Activated naive CD4-positive, alpha-beta T cell treated with anti-CD3 and anti-CD28 coated beads for 36 hours (primary cell): ENCODE measurements at places on chromosomes 13 and 19.

DNA sequence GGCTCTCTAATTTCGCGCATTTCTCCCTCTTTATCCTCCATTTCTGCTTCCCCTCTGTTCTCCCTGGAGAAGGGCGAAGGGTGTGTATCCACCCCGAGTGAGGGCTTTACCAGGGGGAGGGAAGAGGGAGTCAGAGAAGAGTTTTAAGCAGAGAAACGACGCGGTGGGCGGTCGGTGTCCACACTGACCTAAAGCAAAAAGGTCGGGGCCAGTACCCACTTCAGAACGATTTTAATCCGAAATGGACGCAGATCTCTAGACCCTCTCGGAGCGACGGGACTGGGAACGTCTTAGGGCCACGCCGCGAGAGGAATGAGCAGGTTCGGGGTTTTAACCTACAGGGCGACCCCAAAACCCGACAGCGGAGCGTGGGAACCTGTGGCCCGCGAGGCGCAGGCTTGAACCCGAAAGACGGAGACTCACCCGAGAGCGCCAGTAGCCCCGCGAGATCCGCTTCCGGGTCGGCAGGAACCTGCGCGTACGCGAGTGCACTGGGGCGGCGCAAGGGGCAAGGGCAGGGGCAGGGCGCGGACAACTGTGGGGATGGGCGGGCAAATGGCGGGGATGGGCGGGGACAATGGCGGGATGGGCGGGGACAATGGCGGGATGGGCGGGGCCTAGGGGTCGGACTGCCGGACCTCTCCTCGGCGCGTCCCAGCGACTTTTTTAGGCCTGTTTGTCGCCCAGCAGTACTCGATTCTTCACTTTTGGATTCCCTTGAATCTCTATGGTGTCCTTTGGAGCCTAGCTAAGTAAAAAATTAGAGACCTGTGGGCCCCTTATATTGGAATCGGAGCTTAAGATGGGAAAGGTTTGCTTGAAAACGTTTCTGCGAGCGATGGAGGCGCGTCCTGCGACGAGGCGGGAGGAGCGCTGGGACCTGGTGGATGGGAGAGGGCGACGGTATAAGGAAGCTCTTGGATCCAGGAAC lies at the start of gene ZNF677:
ZNF677 (minus strand) TSS at position 463 of the 931 bp plus-strand sequence. CDS start 3,323 bp downstream, outside the sequence.
- peak; percentile 91 for DNase-seq

DNA sequence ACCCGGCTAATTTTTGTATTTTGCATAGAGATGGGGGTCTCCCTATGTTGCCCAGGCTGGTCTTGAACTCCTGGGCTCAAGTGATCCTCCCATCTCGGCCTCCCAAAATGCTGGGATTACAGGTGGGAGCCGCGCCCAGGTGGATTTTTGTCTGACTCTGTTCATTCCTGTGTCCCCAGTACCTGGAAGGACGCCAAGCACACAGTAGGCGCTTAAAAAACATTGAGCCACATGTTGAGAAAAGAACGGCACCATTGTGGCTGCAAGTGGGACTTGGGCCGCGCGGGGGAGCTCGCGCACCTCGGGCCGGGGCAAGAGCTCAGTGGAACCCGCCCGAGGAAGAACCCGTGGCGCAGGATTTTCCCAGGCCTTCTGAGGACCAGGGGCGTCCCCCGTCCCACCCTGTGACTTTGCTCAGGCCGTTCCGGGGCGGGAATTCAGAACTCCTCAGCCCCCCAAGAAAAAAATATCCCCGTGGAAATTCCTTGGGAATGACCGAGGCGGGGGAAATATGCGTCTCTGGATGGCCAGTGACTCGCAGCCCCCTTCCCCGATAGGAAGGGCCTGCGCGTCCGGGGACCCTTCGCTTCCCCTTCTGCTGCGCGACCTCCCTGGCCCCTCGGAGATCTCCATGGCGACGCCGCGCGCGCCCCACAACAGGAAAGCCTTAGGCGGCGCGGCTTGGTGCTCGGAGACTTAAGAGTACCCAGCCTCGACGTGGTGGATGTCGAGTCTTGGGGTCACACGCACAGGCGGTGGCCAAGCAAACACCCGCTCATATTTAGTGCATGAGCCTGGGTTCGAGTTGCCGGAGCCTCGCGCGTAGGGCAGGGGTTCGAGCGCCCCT lies 1.4 kb upstream of the ICAM1 start:
- DNase-seq: peak; percentile 93

- DNase-seq: no peak
Measured at GRCh38 chr13:114303700-114304327, 10.5 kb upstream of the CHAMP1 start.

- no peak for DNase-seq
Measured at GRCh38 chr19:38583985-38584305, 33.8 kb downstream of the MAP4K1 start.

DNA sequence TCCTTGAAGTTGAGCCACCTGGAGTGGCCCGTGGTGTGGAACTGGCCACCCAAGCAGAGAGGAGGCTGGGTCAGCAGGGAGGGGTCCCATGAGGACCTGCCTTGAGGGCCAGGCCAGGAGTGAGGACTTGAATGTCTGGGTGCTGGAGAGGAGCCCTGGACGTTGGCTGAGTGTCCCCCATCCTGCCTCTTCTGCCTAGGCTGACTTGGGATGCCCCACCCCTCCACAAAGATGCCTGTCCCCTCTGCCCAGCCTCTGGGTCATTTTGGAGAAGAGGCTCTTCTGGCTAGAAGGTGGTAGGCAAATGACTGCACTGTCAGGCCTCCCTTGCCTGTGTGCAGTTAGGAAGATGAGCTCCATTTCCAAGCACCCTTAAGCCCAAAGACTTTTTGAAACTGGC lies 1.7 kb downstream of the SSBP4 start:
- DNase-seq: no peak

DNA sequence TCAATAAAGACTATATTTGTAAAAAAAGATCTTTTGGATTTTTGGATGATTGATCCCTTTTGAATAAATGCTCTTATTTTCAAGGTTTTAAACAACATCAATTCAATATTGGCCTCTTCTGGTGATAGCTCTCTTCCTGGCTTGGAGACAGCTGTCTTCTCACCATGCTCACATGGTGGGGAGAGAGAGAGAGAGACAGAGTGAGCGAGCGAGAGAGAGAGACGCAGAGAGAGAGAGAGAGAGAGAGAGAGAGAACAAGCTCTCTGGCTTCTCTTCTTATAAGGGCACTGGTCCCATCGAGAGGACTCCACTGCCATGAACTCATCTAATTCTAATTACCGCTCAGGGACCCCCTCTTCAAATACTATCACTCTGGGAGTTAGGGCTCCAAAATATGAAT lies 32.1 kb upstream of the FARP1 start:
- DNase-seq: no peak

GRCh38 chr19:6861683-6862286 lies 25.6 kb upstream of the ADGRE1 start:
- no peak for DNase-seq

GRCh38 chr19:8504171-8504570 lies 1.7 kb upstream of the PRAM1 start:
- no peak for DNase-seq

- no peak for DNase-seq
Measured at GRCh38 chr19:33624586-33624985, 2.8 kb downstream of the CHST8 start.

- DNase-seq: no peak
Measured at GRCh38 chr13:73742982-73743381, 391.2 kb downstream of the KLF12 start.

DNA sequence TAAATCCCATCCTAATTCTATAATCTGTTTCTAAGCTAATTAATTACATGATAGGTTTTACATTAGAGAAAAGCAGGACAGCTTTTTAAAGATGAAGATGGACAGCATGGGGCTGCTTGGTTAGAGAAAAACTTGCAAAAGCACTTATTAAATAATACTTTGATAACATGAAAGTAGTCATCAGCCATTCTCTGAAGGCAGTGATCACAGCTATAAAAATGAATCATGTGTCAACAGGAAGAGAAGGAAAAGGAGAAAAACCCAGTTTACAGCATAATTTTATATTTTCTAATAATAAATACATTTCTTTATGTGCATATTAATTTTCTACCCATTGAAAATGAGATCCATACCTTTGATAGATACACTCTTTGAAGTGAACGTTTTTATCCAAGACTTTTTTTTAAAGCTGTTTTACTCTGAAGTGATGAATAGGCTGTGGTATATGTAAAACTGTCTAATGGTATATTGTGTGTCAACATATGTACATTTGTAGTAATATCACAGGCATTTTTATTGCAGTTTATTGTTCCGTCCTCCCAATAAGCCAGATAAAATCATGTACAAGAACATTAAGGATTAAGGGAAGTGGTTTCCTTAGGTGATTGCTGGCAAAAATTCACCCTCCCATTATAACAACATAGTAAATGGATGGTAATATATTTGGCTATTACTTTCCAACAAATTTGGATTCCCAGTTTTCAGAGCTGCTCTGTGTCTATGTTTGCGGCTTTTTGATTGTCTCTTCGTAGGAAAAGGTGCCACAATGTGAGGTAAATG lies 1.3 kb upstream of the KLF5 start:
- no peak for DNase-seq

DNA sequence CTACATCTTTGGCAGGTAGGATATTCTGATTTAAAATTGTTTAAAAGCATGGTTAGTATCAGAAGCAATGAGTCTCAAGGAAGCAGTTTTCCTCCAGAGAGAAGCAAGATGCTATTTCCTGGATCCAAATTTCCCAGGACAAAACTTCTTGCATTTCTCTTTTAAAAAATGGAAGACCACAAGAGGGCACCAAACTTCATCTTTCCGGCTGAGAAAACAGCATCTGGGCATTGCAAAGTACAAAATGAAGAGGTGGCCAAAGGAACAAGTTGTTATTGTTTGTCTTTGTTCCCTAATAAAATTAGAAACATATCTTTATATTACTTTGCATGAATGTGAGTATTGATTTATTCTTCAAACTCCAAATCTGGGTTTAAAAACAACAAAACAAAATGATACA lies 60.0 kb upstream of the LRCH1 start:
- peak; percentile 11 for DNase-seq

GRCh38 chr19:9857920-9858746 lies 23.0 kb downstream of the PIN1 start:
- peak; percentile 32 for DNase-seq

GRCh38 chr19:35223862-35224505 lies 4.6 kb downstream of the FAM187B start:
- DNase-seq: no peak

DNA sequence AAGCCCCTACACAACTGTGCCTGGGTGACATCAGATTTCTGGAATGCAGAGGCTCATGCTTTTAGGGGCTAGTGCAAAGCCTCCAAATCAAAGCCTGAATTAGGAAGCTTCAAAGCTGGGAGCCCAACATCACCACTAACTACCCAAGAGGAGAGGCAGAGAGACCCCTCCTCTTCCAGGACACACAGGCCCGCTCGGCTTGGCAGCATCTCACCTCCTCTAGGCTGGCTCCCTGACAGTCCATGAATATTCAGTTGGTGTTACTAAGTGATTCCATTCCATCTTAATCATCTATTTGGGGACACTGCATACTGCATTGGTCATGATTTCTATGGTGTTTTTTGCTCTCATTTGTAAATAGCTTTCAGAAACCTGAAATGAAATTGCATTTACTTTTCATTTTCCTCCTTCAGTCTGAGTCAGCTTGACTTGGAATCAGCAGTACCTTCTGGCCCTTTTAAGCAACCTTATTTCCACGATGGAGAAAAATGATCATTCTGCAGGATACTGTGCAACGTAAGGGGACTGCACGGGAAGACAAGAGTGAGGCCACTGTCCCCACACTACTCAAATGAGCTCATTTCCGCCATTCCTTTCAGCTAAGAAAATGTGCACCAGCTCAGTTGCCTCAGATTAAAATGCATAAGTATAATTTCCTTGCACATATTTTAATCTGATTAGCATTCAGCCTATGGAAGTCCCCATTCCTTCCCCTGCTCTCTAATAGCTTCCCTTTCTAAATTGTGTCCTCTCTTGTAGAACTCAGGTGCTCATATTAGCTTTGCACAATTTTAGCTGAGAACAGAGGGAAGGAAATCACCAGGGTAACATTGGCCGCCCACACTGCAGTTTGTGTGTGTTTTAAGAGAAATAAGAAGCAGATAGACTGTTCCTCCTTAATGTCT lies 219.9 kb downstream of the RFC3 start:
- no peak for DNase-seq
